ENCODE measurements at places on chromosomes 16 and 17.

DNA sequence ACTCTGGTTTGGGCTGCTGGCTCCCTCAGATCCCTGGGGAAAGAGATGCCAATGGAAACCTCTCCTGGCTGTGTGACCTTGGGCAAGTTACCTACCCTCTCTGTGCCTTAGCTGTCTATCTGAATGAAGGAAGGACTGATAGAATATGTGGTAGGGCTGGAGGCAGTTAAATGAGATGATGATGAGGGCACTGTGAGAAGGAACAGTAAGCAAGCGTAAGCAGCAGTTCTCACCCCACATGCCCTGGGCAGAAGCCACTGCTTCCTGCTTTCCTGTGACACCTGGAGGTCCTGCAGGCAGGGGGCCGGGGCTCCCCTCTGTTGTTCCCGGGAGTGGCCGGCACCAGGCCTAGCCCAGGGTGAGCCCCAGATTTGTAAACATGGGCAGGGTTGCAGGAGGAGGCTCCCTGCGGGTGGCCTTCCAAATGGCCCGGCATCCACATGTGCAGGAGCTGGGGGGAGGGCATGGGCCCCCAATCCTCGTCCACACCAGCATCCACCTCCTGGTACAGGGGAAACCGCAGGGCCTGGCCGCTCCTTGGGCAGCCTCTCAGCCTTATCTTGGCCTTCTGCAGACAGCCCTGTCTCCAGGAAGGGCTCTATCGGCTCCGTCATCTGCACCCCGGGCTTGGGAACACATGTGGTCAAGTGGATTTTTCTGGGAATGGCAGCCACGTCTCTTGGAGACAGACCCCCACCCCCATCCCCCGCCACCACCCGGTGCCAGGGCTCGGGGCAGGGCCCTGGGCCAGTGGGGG lies 235.6 kb upstream of the GSE1 start:
- DNase-seq = no peak

GRCh38 chr16:86732621-86733295 lies 154.4 kb downstream of the FOXL1 start:
- DNase-seq = no peak

DNA sequence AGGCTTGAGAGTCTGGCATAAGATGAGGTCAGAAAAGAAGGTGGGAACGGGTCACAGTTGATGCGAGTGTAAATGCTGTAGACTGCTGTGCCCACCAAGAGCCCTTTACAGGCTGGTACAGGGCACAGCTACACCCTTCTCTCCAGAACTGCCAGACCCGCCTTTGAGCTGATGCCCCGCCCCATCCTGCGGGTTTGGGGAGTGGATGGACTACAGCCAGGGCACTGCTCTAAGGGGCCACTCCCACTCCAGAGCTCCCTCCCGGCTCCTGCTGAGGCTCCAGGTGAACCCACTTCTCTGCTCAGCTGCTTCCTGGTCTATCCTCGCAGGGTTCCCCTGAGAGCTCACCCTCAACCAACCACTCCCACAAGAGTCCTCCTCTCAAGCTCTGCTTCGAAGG lies 12.3 kb downstream of the MEIOB start:
- DNase-seq = no peak

- peak; percentile 97 for DNase-seq
These were observed 1.5 kb upstream of the ALOXE3 start for GRCh38 chr17:8119581-8120519.

GRCh38 chr17:69762766-69763165 lies 312.3 kb upstream of the KCNJ16 start:
- no peak for DNase-seq

- no peak for DNase-seq
These were observed 28.8 kb downstream of the SYT17 start for GRCh38 chr16:19196871-19197270.

GRCh38 chr17:44568945-44569858 lies 11.9 kb downstream of the FZD2 start:
- peak; percentile 16 for DNase-seq

DNA sequence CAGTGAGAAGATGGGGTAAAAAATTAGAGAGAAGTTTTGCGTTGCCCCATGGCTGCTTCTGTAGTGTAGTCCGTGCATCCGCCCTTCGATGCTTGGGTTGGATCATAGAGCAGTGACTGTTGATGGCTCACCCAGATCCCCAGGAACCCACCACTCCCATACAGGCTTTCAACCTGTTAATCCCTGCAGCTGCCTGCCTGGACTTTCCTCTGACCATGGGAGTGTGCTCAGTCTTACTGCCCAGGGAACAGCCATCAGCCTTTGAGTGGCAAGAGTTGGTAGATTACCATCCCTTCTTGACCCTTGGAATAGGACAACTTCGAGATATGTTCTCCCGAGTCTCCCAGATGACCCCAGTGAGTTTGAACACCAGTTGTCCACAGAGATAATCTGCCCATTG lies 299.5 kb upstream of the HSBP1 start:
- DNase-seq = no peak

DNA sequence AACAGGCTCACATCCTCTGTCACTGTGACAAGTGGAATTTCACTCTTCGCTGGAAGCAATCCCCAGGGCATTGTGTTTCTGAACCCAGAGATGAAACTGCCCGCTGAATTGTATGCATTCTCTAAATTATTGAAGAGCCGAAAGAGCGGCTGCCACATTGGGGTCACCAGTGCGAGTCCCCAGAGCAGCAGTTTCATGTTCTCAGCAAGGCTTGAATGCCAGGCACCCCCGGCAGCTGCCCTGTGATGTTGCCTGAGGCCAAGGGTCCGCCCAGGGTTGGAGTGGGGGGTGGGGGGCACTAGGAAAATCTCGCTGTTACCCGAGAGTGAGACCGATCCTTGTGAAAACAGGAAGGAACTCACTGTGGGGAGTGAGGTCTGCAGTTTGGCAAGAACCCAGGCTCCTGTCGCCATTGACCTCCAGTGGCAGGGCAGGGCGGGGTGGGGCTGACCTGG lies 20.7 kb upstream of the BCAR1 start:
- DNase-seq = no peak

GRCh38 chr16:87648698-87649487 lies 46.6 kb downstream of the JPH3 start:
- DNase-seq = no peak

GRCh38 chr16:66289986-66290385 lies 76.5 kb upstream of the CDH5 start:
- no peak for DNase-seq

DNA sequence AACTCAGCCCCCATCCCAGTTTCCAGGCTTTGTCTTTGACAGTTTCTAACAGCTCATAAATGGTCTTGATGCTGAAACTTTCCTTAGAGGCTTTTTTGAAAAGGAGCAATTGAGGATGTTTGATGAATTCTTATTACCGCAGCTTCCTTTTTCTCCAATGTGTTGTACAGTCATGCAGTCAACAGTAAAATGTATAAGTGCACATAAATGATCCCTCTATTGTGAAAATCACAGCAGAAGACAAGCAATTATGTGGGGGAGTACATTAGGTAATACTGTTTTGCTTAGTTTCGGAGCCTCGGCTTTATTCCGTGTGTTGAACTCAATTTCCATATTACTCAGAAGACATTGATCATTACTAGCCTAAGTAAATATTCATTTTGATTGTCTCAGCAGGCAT lies 673.7 kb downstream of the CDH8 start:
- DNase-seq = no peak

GRCh38 chr17:9427465-9428315 lies 147.9 kb downstream of the STX8 start:
- no peak for DNase-seq

DNA sequence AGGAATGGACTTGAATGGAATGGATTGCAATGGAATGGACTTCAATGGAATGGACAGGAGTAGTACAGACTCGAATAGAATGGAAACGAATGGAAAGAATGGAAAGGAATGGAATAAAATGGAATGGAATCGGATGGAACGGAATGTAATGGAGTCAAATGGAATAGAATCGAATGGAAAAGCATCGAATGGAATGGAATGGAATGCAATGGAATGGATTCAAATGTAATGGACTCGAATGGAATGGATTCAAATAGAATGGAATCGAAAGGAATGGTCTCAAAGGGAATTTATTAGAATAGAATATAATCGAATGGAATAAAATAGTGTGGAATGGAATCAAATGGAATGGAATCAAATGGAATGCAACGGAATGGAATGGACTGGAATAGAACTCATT lies 484.9 kb upstream of the WSB1 start:
- no peak for DNase-seq

DNA sequence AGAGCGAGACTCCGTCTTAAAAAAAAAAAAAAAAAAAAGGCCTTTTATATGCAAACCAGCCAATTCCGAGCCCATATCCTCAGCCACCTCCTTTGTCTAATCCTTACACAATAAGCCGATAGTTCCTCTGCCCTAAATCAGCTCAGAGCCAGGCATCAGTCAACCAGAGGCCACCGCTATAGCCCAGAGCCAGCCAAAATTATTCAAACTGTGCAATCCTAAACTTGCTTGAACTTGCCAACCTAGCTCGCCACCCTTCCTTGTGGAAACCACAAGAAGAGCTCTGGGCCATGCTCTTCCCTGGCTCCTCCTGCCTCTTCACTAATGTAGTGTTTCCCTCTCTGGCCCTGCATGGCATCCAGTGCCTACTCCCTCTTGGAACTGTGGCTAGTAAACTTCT lies 17.7 kb downstream of the ITGAL start:
- DNase-seq = no peak

- no peak for DNase-seq
These were observed 5.3 kb upstream of the FOXN1 start for GRCh38 chr17:28500712-28501379.

DNA sequence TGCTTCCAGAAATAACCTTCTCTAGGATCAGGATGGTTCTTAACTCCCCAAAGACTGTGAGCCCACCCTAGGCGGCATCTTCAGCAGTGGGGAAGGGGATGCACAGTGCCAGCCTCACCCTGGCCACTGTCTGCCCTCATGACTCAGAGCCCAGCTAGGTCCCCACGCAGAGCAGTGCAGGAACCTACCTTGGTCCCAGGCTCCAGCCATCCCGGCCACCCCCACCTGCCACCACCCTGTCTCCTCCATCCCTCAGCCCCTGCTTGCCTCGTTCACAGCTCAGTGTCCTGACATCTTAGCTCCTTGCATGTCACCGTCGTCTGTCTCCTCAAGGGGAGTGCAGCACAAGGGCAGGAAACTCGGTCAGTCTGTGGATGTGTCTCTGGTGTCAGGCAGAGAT lies 16.1 kb upstream of the KRTAP17-1 start:
- DNase-seq = no peak

- DNase-seq = no peak
These were observed 54.7 kb downstream of the HS3ST3B1 start for GRCh38 chr17:14355556-14355955.

DNA sequence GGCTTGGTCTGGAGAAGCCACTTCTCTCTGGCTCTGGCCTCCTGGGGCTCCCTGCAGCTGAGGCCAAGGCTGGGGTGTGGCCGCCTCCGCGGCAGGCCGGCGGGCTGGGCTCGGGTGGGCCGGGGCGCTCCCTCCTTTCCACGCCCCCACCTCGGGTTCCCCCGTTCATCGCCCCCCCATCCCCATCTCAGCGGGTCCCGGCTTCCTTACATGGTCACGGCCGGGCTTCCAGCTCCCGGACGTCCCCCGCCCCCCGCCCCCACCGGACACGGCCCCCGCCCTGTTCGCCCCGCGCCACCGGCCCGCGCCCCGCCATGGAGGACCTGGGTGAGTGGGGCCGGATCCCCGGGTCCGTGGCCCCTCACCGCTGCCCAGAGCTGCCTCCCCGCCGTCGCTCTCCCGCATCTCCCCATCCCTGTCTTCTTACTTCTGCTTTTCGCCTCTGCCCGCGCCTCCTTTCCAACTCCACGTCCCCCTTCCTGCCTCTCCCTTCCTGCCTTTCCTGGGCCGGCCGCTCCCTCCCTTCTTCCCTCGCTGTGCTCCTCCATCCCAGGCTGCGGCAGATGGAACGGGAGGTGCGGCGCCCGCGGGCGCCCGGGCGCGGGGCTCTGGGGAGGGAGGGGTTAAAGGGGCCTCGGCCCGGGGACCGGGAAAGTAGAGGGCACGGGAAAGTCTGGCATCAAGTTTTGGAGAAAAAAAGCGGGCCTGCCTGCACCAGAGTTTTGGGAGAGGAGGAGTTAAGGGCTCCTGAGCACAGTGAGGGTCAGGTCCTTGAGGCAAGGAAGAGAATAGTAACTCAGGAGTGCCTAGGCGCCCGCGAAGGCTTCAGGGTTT lies at the start of gene TGFB1I1:
TGFB1I1 (plus strand) TSS at position 278 of the 834 bp plus-strand sequence; CDS start at position 315, 37 bp downstream.
- no peak for DNase-seq

DNA sequence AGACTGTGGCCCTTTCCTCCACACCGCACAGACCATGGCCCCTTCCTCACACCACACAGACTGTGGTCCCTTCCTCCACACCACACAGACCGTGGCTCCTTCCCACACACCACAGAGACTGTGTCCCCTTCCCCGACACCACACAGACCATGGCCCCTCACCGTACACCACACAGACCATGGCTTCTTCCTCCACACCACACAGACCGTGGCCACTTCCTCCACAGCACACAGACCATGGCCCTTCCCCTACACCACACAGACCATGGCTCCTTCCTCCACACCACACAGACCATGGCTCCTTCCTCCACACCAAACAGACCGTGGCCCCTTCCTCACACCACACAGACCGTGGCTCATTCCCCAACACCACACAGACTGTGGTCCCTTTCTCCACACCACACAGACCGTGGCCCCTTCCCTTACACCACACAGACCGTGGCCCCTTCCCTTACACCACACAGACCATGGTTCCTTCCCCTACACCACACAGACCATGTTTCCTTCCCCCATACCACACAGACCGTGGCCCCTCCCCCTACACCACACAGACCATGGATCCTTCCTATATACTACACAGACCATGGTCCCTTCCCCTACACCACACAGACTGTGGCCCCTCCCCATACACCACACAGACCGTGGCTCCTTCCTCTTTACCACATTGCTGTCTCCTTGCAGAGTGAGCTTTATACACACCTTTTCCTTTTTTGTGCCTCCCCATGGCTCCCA lies 297.5 kb upstream of the FOXF1 start:
- no peak for DNase-seq

DNA sequence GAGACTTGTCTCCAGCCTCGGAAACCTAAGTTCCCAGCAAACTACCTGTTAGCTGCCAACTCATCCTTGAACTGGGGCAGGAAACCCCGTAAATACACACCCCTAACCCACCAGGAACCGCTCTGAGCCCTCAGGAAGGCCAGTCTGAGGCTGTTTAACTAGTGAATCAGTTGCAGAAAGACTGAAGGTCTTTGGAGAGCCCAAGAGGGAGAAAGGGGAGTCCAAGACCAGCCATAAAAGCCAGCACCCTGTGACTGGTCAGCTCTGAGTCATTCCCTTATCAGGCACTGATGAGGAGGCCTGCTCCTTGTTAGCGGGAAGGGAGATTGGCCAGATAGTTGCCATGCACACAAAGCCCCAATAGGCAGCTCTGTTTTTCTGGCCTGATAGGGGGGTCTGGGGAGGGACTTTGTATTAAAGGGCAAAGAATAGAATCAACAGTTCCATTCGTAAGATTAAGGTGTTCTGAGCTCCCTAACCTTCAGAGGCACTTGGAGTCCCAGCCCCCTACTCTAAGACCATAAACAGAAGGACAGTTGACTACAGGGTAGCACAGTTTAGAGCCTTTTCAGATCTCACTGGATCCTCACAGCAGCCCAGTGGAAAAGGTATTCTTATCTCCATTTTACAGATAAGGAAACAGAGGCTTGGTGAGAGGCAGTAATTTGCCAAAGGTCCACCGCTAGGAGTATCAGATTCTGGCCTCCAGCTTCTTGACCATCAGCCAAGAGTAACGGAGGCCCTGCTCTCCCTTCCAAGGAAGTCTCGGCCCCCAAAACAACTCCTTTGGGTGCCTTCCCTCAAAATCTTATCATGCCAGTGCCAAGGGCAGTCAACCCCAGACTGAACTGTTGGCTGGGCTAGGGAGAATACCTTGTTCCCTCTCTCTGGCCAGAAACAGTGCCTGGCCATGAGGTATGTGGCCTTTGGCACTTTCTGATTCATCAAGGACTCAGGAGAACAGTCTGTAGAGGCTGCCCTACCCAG lies 2.2 kb upstream of the KRT19 start:
- DNase-seq = no peak

GRCh38 chr17:41504246-41504977 lies 1.0 kb downstream of the KRT13 start:
- DNase-seq = no peak

Measured in activated CD4-positive, alpha-beta T cell treated with anti-CD3 and anti-CD28 coated beads, Interleukin-2, amount 50 U/mL, for 48 hours (primary cell).